ENCODE measurements at places on chromosomes 4 and X.

DNA sequence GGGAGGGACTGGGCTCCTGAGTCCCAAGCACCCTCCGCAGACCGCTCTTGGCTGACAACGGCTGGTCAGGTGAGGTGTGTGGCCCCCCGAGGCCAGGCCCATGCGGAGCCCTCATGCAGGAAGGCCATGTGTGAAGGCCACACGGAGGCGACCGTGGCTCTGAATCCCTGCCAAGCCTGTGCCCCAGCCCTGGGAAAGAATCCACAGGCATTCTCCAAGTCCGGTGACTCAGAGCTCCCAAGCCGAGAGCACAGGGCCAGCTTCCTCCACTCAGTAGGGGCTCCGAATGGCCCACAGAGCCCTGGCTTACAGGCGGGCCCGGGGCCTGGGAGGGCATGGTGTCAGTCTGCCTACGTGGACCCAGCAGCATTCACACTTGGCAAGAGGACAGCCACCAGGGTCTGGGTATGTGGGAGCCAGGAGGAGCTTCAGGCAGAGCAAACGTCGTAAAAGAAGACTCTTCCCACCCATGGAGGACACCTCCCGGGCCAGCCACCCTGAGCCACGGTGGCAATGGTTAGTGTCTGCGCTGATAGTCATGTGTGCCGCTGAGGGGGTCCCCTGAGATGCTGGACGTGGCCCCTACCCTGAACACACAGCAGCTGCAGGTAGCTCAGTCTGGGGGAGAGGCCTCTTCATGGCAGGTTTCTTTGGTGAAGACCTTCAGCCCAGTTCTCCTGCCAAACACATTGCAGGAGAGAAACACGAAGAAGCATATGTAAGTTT lies 105.7 kb downstream of the PSAPL1 start:
- no peak for DNase-seq

DNA sequence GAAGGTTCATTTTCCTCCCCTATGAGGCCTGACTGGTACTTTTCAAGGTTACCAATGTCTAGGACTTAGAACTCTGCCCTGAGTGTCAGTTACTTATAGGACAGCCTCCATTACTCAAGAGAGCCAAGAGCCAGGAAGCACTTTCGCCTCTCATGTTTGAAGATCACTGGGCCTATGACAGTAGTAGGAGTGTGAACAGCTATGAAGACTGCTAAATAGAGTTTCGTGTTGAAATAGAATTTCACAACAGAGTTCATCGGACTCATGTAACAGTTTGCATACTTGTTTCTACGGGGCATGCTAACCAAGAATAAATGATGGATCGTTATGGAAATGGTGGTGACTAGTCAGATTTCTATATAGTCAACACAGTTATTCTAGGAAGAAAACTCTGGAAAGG lies 97.8 kb upstream of the GPC4 start:
- no peak for DNase-seq

- DNase-seq: no peak
Measured at GRCh38 chr4:110678517-110679227, 55.8 kb upstream of the PITX2 start.

- DNase-seq: no peak
Measured at GRCh38 chr4:168434993-168435392, 45.3 kb downstream of the DDX60L start.

DNA sequence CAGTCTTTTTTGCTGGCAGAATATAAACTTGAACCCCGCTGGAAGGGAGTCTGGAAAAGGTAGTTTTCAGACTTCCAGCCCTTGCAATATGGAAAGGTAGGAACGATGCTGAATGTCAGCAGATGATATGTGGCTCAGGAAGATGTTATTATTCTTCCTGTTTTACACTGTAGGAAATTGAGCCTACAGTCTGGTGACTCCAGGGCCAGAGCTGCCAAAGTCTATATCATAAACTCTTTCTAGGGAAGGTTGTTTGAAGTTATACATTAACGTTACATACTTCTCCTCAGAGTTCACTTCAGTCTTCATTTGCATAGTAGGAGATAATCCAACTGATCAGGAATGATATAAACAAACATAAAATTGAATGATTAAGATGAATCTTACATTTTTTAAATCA lies 141.3 kb downstream of the FAT4 start:
- no peak for DNase-seq

GRCh38 chrX:101347859-101348451 lies 587 bp downstream of the TIMM8A start:
- DNase-seq: no peak

DNA sequence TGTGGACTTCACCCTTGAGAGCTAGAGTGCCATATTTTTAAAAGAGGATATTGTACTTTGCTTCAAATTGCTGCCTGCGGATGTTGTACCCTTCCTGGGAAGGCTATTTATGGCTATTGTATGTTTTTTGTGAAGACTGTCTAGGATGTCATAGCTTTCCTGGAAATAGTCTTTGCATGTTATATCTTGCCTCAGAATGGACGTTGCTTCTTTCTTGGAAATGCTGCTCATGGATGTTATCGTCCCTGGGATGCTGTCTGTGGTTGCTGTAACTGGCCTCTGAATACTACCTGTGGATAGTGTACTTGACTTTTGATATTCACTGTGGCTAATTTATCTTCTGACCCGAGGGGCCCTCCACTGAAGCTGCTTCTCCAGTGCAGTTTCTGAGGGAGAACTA lies 146.8 kb downstream of the ENOX2 start:
- DNase-seq: no peak
